Left lung (tissue), 14 donors: ENCODE measurements at places on chromosomes 11 and 22. TPM values are rescaled to one million over a fixed set of nuclear protein-coding genes. Genes with fewer than 3 reads are reported as not detected.

Gene ASCL3
- not detected for total RNA-seq

Gene MOGAT2
- not detected for total RNA-seq

Gene CABP4
- total RNA-seq, result 2.7 TPM

Gene SPI1
- 75.6 TPM for total RNA-seq

Gene GAB4
- not detected for total RNA-seq
